DMS79 (cell line): ENCODE measurements at places on chromosomes 12 and 14.

GRCh38 chr14:93832665-93833064 is 44.4 kb upstream of the PRIMA1 start:
- peak; percentile 90 for DNase-seq

- peak; percentile 53 for DNase-seq
Measured at GRCh38 chr12:3233797-3234196, 156.6 kb downstream of the TSPAN9 start.

- peak; percentile 48 for DNase-seq
Measured at GRCh38 chr14:61569308-61569707, 126.0 kb upstream of the HIF1A start.

- no peak for DNase-seq
Measured at GRCh38 chr14:24314377-24315193, 3.3 kb downstream of the LTB4R start.

GRCh38 chr12:22755629-22756028 is 130.7 kb downstream of the ETNK1 start:
- DNase-seq: no peak

GRCh38 chr14:75448209-75448608 is 20.4 kb downstream of the JDP2 start:
- no peak for DNase-seq

DNA sequence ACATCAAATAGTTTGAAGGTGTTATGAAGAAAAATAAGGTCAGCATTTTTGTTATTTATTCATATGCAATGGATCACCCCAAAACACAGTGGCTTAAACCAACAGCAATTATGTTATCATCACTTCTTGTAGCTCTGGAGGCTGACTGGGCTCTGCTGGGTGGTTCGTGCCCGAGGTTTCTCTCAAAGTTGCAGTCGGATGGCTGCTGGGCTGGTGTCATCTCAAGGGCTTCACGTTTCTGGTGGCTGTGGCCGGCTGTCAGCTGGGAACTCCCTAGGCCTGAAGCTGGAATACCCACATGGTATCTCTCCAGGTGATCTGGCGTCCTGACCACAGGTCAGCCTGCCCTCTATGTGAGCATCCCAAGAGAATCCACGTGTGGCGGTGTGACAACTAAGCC is 12.0 kb downstream of the DIO3 start:
- no peak for DNase-seq

- no peak for DNase-seq
Measured at GRCh38 chr12:40146800-40147797, 41.2 kb upstream of the SLC2A13 start.

GRCh38 chr12:65277994-65278575 is 398 bp upstream of the MSRB3 start:
- no peak for DNase-seq

DNA sequence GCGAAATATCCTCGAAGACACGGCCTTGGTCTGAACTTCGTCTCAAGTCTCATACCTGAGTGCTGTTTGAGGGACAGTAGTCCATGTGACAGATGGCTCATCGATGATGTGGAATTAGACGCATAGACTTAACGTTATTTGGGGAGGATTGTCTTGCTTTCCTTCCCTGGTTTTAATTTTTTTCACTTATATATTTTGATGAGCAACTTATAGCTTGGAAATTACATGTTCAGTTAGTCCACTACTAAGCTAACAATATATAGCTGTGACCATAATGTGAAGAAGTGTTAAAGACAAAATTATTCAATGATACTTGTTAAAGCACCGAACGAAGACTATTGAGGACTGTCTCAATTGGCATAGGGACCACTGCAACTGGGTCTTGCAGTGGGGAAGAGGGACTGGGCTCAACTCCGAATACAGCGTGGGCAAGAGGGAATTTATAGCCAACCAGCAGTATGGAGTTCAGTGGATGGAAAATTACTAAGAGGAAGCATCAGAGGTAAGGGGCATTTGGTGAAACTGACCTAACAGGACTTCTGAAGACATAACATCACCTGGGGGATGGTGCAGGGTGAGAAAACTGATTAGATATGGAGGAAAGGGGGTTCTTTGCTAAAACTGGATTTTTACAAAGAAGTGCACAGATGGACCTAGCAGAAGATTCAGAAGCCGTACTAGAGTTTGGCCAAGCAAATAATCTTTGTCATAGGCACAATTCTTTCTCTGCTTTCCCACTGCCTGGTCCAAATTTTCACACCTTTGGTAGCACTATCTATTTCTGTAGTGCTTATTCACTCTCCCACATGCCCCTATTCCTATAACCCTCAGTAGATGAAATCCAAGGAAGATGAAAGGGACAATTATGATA is 910 bp upstream of the TM7SF3 start:
- DNase-seq: no peak

DNA sequence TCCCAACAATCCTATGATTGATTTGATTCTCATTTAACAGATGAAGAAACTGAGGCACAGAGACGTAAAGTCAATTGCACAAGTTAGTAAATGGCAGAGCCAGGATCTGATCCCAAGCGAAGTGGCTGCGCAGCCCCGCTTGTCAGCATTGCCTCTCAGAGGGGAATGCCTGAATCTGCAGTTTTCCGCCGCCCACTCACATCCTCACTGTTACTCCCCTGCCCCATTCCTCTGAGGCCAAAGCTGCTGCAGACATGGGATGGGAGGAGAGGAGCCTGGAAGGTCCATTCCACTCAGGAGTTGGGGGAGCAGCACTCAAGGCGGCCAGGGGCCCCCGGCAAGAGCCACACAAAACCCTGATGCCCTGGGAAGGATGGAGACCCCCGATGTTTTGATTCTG is 1.0 kb downstream of the NRIP2 start:
- no peak for DNase-seq

DNA sequence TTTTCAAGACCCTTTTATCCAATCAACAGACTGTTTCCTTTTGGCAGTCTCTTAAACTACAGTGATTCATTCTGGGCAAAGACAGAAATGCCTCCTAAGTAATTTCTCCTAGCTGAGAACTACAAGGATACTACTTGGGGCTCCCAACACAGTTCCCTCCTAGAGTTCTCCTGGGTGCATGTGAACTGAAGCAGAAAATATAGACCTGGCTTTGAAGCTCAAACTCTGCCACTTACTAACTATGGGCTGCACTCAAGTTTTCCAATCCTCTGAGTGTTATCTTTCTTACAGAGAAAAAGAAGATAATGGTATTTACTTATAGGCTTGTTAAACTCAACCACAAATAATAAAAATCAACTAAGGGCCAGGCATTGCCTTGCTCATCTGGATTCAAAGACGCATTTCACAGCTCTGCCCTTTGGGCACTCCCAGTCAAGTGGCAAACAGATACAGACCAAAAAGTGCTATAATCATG is 97.6 kb downstream of the EFCAB11 start:
- peak; percentile 56 for DNase-seq

DNA sequence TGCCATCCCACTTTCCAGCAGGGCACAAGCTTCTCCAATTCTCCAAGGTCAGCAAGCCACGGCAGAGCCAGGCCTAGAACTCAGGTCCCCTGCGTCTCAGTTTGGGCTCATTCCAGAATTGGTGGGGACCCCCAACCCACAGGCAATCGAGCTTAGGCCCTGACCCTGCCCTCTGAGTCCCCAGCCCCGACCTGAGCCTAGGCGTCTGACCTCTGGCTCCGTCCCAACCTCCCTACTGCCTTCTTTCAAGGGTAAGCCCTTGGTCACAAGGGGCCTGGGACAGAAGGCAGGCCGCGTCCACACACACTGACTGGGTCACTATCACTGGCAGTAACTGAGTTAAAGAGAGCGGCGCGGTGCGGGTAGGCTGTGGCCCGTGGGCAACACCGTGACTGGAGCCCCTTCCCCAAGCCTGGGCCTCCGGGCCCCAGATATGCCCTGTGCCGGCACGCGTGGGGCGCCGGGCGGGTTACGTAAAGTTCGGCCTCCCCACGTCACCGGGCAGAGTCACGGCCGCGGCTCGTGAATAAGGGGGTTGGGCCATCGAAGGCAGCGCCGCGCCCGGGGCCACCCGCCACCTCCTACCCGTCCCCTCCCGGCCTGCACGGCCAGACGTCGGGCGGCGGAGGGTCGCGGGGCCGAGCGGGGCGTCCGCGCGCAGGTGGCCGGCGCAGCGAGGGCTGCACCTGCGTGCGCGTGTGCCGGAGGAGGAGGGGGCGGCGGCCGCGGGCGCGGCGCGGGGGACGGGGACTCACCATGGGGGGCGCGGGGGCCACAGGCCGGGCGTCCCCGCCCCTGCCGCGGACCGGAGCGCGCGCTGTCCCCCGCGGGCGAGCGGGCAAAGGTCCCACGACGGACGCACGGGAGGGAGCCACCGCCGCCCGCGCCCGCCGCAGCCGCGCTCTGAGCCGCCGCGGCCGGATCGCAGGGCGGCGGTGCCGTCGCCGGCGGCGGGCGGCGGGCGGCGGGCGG is 516 bp downstream of the ANKRD9 start:
- no peak for DNase-seq

DNA sequence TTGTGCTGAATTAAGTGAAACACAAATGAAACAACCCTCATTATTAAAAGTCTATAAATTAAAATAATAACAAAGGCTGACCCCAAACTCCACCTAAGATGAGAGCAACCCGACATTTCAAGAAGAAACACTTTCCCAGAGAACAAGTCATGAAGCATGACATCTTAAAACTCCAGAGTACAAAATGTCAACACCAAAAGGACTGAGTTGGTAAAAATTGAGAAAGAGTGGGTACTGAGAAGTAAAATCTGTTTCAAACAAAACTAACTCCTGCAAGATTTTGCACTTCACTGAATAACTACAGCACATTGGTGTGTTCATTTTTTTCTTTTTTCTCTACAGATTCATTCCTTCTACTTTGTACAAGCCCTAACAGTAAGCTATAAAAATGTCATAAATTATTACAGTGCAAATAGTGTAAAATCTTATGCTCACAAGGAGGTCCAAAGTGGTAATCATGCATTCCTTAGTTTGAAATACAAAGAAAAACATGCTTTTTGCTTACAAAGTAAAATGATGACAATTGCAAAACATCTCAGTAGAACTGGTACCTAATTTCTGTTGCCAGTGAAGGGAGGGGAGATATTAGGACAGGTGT is 31.8 kb downstream of the SLC35F4 start:
- no peak for DNase-seq

DNA sequence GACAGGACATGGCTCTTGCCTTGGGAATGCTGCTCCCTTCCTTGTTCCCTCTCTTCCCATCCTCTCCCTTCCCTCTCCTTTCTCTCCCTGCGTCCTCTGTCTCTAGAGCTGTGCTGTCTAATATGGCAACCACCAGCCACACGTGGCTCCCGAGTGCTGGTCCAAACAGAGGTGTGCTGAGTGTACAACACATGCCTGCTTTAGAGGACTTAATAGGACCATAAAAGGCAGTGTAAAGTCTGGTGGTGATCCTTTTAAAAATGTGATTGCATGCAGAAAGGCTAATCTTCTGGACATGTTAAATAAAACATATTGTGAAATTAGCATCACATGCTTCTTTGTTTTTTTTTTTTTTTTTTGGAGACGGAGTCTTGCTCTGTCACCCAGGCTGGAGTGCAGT is 87.2 kb downstream of the ESRRB start:
- no peak for DNase-seq

- DNase-seq: no peak
Measured at GRCh38 chr14:28821993-28822392, 55.4 kb downstream of the FOXG1 start.

DNA sequence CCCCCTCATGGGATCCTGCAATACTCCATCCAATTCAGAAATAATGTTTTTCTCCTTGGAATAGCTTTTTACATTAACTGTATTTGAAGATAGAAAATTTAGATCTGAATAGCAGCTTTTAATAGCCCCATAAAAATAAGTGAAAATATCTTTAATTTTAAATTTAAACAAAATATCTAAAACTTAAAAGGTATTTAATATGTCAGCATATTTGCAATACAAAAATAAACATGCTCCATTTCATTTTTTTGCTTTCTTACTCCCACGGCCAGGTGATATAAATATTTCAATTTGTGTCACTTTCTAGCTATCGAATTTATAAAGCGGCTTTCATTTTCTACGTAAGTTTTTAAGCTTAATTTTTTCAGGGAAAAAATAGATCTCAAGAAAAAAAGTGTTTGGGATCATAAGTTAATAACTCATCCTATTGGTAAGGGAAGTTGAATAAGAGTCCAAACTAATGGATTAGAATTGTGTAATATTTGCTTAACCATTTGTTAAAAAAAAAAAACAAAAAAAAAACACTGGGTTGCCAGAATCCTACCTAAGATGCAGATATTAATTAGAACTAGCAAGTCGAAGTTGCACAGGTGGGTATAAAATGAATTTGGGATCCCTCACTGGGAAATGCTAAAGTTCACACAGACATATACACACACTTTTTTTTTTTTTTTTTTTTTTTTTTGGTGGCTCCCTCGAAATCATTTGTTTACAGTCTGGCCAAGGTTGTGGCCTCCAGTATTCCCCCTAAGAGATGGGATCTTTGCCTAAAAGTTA is 47.6 kb downstream of the PPP2R5C start:
- no peak for DNase-seq

DNA sequence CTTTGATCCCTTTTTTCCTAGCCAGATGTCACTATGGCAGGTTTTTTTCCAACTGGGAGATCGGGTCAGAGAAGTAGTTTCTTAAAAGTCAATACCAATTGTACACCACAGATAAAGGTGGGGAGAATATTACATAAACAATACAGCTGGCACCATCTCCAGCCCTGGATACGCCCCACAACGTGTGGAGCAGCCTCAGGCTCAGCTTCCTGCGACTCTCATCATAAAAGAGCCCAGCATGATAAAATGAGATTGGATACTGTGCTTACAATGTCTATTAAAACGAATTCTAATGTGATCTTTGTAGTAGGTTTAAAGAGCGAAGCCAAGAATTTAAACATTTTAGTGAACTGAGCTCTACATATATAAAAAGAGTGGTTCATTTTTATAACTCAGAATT is 21.5 kb downstream of the EFCAB11 start:
- DNase-seq: no peak

DNA sequence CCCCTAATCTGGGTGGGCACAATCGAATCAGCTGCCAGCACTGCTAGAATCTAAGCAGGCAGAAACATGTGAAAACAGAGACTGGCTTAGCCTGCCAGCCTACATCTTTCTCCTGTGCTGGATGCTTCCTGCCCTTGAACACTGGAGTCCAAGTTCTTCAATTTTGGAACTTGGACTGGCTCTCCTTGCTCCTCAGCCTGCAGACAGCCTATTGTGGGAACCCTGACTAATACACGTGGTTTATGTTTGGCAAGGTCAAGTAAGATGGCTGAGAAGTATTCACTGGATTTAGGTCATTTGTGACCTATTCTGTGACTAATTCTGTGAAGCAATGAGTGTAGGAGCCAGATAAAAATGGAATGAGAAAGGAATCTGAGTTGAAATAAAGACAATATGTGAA is 11.0 kb downstream of the GPR135 start:
- no peak for DNase-seq

DNA sequence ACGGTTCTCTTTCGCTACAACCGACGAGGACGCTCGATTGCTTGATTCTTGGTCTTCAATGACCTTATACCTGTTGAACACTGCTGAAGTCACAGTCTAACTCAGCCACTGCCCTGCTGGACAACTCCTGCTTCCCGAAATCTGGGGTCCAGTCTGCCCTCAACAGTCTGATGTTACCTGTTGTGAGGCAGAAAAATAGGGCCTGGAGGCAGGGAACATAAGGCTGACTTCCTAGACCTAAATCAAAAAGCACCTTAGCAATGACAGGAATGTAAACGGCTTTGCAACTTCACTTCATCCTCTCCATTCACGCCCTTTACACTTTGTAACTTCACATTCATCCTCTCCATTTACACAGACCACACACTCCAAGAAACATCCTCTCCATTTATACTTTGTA is 597 bp upstream of the GLTP start:
- DNase-seq: no peak

- DNase-seq: no peak
Measured at GRCh38 chr12:70309348-70309747, 56.7 kb upstream of the KCNMB4 start.
